GM12891 (cell line): ENCODE measurements at places on chromosomes 12 and 14.

GRCh38 chr12:29200586-29200985 lies 51.5 kb downstream of the FAR2 start:
- DNase-seq, result no peak

GRCh38 chr12:125919856-125920470 lies 854.7 kb downstream of the AACS start:
- no peak for DNase-seq

DNA sequence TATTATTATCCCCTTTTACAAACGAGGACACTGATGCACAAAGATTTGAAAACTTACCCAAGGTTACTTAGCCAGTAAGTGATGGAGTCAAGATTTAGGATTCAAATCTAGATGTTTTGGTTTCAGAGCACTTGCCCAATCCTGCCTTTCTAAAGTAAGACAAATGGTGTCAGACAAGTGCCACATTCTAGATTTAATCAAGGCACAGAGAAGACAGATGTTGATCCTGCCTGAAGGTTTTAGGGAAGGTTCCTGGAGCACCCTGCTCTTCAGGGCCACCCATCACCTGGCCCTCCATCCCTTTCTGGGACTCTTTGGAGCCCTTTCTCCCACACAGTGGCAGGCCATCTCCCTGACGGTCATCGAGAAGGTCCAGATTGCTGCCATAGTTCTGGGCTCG lies 2.9 kb downstream of the MARCHF9 start:
- DNase-seq, result no peak

- no peak for DNase-seq
These were observed 4.1 kb downstream of the CD163L1 start for GRCh38 chr12:7439579-7440505.

- DNase-seq, result no peak
These were observed 2.6 kb downstream of the KRT84 start for GRCh38 chr12:52382854-52383253.
